ENCODE measurements at places on chromosomes 16 and 17. TPM values are rescaled to one million over a fixed set of nuclear protein-coding genes. Genes with fewer than 3 reads are reported as not detected.

RNF222 gene
- total RNA-seq, result not detected

DNA sequence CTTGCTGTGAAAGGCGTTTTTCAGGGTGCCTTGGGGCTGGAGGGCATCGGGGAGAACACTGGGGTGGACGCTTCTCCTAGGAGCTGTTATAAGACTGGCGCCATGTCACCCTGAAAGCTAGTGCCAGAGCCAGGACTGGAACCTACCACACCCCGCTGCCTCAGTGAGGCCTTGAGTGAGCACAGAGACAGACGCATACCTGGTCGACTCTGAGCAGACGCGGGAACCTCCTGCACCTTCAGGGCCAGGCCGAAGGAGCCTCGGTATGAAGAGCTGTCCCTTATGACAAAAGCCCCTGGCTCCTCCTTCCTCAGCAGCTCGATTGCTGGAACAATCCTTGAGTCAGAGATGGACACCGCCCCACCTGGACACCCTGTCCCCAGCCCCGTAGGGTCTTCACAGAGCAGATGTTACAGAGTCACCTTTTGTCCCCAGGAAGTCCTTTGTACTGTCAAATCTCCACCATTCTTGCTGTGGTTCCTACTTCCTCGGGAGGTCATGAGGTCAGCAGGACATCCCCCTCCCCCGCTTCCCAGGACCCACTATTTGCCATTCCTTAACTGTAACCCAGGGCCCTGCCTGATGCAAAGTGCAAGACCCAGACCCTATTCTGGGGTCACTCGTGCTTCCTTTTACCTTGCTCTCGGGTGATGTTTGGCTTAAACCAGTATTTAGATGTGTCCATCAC lies 17.0 kb downstream of the TNS4 start:
- no peak for DNase-seq

GRCh38 chr17:5209396-5209795 lies 17.7 kb upstream of the ZNF594 start:
- no peak for DNase-seq

GRCh38 chr16:26642047-26642664 lies 424.6 kb upstream of the C16orf82 start:
- DNase-seq, result no peak

GRCh38 chr16:26860506-26860905 lies 206.2 kb upstream of the C16orf82 start:
- DNase-seq, result no peak

DNA sequence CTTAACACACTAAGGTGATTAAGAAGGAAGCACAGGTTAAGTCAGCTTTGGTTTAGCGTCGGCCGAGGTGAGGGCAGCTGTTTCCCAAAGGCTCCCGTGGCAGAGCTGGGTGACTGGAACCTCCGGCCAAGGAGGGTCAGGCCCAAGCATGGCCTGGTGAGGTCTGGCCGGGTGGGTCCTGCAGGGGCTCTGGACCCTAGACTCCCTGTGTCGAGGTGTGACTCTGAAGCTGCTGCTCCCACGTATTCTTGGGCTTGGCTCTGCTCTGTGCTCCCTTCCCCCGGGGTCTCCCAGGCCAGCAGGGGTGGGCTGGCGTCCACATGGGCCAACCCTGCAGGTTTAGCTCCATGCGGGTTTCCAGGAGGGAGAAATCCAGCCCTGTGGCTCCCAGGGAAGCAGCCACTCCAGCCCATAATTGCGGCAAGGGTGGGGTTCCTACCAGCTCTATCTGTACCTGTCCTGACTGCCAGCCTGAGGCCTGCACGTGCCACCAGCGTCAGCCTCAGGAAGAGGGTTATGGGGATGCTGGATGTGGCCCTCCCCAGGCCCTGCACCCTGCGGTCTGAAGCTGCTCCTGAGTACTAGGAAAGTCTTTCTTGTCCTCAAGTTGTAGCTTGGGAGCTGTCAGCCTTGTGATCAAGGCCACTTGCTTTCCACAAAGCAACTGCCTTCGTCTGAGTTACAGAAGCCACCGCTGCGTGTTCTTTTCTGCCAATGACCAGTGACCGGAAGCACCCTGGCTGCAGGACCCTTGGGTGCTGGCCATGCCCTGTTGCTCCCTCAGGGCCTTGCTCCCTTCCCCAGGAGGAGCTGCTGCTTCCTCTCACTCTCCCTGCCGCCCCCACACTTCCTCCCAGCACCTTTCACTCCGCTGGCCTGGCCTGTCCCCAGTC lies 4.8 kb downstream of the CDK5R1 start:
- no peak for DNase-seq

GRCh38 chr17:33623841-33624240 lies 330.7 kb upstream of the ASIC2 start:
- no peak for DNase-seq

- DNase-seq, result no peak
Measured at GRCh38 chr16:87457709-87458423, 35.0 kb downstream of the ZCCHC14 start.

ZG16B gene
- total RNA-seq, result not detected

RSKR gene
- total RNA-seq, result not detected

DNA sequence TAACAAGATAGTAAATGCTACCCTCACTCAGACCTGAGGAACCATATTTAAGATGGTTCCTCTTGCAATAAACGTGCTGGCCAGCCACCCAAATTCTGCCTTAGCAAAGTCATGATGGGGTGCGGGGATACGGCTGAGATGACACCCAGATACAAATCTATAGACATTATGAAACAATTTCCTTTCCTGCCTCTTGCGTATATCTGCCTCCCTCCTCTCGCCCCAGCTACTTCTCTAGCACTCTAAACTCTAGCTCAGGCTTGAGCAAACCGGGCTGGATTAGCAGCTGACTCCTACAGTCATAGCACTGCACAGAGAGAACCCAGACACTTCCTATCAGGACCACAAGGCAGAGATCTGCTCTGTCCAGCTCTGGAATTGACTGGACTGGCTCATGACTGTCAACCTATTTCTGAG lies 22.3 kb downstream of the CD300LF start:
- DNase-seq, result no peak

DNA sequence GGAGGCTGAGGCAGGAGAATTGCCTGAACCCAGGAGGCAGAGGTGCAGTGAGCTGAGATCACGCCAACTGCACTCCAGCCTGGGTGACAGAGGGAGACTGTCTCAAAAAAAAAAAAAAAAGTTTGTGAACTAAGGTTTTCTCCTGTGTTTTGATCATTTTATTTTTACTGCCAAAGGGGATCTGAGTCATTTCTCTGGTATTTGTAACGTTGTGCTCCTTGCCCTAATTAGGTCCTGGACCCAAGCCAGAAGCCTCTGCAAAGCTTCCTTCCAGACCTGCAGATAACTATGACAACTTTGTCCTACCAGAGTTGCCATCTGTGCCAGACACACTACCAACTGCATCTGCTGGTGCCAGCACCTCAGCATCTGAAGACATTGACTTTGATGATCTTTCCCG lies 32.1 kb downstream of the IST1 start:
- peak; percentile 70 for DNase-seq

- peak; percentile 67 for DNase-seq
Measured at GRCh38 chr16:1545044-1546040, 11.9 kb downstream of the TMEM204 start.

KRT28 gene
- total RNA-seq, result not detected

DNA sequence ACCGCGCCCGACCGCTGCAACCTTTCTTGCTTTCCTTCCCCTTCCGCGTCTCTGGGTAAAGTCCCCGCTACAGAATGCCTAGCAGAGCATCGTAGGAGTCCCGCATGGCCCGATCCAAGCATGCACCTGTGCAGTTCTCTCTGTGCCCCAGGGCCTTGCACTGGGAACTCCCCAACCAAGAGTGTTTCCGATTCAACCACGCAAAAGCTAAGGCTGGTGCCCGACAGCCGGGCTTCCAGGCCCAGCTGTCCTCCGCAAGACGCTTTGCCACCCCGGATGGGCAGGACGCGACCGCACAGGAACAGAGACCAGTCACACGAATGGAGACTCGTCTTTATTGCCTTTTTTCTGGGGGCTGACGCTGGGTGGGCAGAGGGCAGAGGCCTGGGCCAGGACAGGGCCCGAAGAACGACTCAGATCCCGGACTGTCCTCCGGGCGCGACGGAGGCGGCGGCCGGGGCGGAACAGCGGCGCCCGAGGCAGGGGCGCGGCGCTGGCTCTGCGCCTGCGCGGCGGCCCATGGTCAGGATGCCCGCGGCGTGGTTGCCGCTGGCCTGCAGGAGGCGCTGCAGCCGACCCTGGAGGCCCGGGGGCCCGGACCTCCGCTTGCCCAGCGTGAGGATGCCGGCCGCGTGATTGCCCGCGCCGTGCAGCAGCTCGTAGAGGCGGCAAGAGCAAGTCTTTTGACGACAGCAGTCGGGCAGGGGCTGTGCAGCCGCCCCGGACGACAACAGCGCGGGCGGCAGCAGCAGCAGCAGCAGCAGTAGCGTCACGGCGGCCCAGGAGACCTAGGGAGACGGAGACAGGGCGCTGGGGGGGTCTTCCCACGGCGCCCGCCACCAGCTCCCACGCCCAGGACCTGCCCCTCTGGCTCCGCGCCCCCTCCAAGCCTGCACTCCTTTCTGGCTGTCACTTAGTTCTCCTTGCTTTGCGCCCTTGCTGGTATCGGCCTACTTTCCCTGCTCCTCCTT lies 1.2 kb downstream of the HCRT start:
- peak; percentile 74 for DNase-seq

DNA sequence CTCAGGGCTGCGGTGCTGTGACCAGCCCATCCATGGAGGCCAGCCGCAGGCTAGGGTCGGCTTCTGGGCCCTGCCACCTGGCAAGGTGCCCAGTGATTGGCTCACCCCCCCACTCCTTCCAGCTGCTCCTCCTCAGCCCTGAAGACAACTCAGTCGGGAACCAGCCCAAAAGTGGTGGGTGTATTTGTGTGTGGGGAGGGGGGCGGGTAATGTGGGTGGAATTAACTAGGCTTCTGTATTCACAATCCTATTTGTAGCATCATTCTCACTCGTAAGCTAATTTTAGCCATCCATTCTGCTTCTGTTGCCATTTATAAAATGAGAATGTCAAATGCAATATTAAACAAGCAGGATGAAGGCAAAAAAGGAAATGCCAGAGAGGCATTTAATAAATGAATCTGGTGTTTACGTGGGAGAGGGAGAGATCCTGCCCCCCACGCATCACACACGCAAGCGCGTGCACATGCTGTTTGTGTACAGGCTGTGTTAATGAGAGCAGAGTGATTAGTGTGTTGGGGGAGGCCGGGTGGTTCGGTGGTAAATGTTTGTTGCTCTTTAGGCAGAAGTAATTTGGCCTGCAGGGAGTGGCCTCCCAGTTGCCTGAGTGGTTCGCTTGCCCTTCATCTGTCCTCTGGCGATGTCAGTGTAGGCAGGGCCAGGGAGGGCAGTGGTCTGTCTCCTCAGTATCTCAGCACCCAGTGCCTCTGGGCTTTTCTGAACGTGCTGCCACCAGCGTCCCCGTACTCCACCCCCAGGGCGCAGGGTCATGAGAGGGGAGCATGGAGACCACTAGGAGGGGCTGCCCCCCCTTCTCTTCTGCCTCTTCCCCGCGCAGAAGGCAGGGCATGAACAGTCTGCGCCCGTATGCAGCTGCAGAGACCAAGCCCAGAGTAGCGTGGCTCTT lies 140.1 kb downstream of the CCDC182 start:
- peak; percentile 47 for DNase-seq

ACSM5 gene
- not detected for total RNA-seq

- no peak for DNase-seq
Measured at GRCh38 chr17:79041723-79042420, 17.9 kb downstream of the C1QTNF1 start.

DNA sequence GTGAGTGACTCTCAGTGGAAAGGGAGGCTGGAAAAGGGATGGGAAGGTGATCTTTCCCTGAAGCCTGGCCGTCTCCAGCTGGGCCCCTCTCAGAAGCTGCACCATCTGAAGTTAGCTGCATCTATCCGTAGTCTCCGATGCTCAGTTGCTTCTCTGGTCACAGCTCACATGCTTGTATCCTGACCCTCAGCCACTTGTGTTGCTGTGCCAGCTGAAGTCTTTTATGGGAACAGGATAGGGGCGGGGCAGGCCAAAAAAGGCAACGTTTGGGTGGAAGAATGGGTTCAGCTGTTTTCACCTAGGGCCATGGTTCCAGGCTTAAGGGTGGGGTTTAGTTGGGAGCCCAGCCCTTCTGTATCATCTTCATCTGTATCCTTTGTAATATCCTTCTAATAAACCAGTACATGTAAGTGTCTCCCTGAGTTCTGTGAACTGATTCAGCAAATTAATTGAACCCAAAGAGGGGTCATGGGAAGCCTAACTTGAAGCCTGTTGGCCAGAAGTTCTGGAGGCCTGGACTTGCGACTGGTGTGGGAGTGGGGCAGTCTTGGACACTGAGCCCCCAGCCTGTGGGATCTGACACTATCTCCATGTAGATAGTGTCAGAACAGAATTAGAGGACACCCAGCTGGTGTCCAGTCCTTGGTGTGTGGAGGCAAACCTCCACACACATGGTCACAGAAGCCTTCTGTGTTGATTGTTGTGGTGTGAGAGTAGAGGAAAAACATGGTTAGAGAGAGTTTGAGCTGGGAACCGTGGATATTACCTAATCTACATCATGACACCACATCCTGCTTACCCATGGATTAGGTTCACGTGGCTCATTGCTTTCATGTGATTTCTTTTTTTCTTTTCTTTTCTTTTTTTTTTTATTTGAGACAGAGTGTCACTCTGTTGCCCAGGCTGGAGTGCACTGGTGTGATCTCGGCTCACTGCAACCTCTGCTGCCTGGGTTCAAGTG lies 49.3 kb upstream of the FBXO47 start:
- DNase-seq, result no peak

RCVRN gene
- total RNA-seq, result not detected

KCNG4 gene
- not detected for total RNA-seq

DNA sequence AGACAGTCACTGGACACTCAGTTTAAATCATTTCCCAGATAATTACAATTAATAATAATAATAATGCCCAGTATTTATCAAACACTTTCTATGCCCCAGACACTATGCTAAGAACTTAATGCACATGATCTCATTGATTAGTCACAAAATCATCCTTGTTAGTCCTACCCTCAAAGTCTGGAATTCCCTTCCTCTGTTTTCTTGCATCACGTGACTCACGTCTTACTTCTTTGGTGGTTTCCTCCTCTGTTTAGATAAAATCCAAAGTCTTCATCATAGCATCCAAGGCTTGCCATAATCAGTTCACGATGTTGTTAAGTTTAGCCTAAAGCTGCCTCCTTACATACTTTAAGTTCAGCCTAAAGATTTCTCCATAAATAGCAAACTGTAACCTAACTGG lies 471.9 kb downstream of the PMP22 start:
- no peak for DNase-seq

GRCh38 chr17:27906226-27906580 lies 13.0 kb upstream of the LYRM9 start:
- no peak for DNase-seq

DNA sequence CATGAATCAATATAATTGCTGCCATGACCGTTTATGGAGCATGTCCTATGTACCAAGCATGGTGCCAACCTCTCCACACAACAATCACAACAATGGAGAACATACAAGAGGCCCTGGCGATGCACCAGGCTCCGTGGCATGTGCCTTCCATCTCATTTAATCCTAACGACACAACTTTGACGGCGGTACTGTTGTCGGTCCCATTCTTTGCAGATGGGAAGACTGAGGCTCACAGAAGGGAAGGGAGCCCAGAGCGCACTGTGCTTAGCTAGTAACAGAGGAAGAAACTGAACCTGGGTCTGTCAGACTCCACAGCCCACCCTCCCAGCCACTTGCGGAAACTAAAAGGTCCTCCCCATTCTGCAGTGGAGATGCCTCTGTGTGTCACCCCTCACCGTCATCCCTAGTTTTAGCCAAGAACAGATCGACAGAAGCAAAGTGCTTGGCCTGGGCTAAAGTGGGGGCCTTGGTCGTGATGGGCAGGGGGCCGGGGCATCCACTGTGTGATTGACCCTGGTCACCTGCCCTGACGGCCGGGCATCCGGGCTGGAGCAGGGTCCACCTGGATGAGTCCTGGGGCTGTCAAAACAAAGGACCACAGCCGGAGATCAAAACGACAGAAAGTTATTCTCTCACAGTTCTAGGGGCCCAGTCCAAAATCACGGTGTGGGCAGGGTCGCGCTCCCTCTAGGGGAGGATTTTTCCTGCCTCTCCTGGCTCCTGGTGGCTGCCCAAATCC lies 183.9 kb downstream of the C16orf95 start:
- no peak for DNase-seq

Measured in uterus (tissue), 4 donors.